ENCODE measurements at places on chromosomes 1 and 21.

DNA sequence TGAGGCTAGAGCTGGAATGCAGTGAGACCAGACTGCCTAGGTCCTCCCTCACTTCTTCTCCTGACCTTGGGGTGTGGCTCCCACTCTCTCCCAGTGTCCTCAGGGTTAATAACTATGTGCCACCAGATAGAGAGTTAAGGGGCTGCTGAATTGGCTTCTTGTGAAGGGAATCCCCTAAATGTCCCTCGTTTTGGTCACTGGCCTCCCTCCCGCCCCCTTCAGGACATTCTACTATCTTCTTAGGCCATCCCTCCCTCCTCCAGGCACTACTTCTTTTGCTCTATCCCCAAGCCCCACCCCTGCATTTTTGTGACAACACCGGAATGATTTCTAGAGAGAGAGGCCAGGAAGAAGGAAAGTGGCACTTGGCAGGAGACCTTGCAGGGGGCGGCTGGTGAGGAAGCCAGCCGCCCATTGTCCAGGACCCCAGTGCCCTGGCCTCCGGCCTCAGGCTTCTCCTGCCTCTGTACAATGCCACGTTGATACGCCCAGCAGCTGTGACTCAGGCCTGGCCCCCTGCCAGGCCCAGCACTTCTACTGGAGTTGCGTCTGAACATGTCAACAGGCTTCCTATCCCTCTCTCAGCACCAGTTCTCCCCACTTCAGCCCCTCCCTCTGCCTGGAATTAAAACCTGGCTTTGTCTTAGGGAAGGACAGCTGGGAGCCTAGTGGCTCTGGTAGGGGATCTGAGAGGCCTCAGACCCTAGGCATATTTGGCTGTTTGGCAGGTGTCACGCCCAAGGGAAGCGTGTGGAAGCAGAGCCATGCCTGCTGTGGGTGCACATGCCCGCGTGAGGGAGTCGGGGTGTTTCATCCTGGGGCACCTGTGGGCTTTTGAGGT, 9.1 kb downstream of the LMNA start:
- peak; percentile 71 for DNase-seq

DNA sequence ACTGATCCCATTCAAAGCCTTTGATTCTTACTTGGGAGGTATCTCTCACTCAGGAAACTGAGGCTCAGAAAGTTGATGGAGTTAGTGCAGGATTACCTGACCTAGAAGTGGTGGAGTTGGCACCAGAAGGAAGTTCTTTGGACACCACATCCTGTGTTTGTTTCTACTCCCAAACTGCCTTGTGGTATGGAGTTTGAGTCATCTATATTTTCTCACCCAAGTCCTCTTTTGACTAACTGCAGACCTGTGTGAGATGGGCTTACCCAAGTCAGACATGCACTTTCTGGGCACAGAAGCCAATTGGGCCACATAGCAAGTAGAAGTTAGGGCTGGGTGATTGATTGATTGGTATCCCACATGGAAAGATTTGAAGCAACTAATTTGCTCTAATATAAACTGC, 36.1 kb downstream of the FGGY start:
- DNase-seq, result no peak

- DNase-seq, result no peak
Observed at GRCh38 chr1:935751-936231, 12.1 kb downstream of the SAMD11 start.

GRCh38 chr1:164557270-164557669, 1.7 kb upstream of the PBX1 start:
- no peak for DNase-seq

- no peak for DNase-seq
Observed at GRCh38 chr1:218971156-218971555, 202.5 kb upstream of the LYPLAL1 start.

DNA sequence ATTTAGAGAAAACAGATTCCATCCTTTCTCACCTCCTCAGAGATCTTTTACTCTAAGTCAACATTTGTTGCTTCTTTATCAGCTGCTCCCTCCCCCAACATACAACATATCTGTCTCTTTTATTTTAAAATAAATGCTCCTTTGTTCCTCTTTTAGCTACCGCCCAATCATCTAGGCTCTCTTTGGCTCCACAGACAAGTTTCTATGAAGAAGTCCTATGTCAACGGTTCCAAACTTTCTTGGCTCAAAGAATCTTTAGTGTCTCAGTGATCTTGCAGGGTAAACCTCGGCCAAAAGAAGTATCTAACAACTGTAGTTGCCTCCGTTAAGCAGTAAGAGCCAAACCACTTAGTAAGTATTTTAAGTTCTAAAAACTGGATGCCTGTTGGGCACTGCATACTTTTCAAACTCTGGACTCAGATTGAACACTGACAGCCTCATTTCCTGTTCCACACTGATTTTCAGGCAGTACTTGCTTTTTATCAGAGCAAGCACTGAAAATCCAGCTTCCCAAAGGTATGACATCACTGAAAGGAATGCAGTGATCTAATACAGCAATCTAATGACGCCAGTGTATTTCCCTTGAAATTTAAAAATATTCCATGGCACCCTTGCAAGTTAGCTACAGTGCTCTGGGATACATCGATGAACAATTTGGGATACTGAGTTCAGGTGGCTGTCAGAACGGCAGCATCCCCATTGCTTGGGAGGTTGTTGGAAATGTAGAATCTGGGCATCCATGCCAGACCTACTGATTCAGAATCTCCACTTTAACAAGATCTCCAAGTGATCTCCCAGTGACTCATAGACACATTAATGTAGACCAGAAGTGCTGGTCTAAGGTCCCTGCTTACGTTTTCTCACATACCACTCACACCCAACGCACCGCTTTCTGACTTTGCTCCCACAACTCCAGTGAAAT, 26.8 kb downstream of the EGLN1 start:
- DNase-seq, result no peak

GRCh38 chr1:157628773-157629172, 30.9 kb upstream of the FCRL4 start:
- DNase-seq, result no peak

DNA sequence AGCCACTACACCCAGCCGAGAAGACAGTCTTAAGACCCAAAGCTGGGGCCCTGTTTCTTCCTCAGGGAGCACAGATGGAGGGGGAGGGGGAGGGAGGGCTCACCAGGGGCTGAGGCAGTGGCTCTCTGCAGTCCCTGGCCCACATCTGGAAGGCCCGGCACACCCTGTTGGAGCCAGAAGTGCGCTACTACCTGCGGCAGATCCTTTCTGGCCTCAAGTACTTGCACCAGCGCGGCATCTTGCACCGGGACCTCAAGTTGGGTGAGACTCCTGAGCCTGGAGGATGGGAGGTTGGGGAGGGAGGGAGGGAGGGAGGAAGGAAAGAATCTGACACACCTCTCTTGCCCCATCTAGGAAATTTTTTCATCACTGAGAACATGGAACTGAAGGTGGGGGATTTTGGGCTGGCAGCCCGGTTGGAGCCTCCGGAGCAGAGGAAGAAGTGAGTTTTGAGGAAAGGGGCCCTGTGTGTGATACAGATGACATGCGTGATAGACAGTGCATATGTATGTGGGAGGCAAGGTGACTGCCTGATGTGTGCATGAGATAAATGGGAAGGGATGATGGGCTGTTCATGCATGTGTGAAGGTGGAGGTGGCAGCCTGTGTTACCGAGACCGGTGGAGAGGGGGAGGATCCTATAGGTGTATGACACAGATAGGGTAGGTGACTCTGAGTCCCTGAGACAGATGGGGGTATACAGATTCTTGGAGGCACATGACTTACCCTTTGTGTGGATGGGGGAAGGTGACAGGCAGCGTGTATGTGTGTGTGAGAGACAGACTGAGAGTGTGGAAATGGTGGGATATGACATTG, 1.5 kb downstream of the PLK3 start:
- peak; percentile 58 for DNase-seq

GRCh38 chr1:63960326-63960725, 186.5 kb downstream of the ROR1 start:
- no peak for DNase-seq

DNA sequence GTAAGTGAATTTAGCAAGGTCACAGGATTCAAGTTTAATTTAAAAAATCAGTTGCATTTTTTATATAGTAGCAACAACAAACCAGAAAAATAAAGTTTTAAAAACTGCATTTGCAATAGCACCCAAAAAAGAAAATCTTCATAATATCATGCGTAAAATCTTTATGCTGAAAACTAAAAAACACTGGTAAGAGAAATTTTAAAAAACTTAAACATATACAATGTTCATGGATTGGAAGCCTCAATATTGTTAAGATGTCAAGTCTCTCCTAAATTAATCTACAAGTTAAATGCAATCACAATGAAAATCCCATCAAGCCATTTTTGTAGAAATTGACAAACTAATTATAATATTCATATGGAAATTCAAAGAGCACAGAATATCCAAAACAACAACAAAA, 65.6 kb downstream of the ENAH start:
- DNase-seq, result no peak

- no peak for DNase-seq
Observed at GRCh38 chr1:6183520-6183989, 3.4 kb upstream of the CHD5 start.

DNA sequence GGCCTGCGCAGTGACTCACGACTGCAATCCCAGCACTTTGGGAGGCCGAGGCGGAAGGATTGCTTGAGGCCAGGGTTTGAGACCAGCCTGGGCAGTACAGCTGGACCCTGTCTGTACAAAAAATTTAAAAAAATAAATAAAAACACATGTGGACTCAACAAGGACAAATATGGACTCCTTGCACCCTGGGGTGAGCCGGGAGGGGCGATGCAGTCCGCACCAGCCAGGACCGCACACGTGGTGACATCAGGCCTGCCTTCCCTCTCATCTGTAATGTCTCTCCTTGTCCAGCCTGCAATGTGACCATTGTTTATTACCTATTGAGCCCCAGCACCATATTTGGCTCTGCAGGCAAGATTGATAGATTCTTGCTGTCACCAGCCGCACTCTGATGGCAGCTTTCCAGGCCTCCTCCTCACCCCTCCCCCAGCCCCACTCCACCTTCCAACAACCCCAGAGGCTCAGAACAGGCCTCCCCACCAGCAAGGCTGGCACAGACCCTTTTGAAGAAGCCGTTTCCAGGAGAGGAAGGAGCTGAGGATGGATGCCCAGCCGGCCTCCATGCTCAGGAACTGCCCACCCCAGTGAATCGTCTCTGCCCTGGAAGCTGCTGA, 55.2 kb downstream of the IRF2BP2 start:
- no peak for DNase-seq

GRCh38 chr1:108211014-108211413, 10.9 kb upstream of the SLC25A24 start:
- no peak for DNase-seq

GRCh38 chr1:57532299-57532698, 108.4 kb upstream of the DAB1 start:
- DNase-seq, result no peak
